Cerebellar nuclear complex (tissue), 1 donor: ENCODE measurements at places on chromosomes 7 and 10.
A peak's percentile ranks its signal among the peaks of the same experiment; 100 is the strongest.

DNA sequence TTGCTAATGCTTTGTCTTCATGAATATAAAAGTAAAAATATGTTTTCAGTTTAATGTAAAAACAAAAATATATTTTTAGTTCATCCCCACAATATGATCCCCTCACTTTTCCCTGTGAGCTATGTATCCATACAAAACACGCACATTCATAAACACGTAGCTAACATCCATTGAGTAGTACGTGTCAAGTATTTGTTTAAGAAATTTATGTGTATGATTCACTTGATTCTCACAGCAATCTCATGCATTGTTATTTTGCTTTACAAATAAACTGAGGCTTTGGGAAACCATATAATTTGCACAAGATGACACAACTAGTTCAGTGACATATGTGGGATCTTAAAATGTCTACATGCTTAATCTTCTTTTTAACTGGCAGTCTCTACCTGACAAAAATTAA, 329.6 kb upstream of the SEMA3C start:
- DNase-seq = no peak

GRCh38 chr7:2281541-2281940, 32.7 kb downstream of the SNX8 start:
- DNase-seq = peak; percentile 33

GRCh38 chr7:68697796-68698280, 900.4 kb upstream of the AUTS2 start:
- DNase-seq = no peak

DNA sequence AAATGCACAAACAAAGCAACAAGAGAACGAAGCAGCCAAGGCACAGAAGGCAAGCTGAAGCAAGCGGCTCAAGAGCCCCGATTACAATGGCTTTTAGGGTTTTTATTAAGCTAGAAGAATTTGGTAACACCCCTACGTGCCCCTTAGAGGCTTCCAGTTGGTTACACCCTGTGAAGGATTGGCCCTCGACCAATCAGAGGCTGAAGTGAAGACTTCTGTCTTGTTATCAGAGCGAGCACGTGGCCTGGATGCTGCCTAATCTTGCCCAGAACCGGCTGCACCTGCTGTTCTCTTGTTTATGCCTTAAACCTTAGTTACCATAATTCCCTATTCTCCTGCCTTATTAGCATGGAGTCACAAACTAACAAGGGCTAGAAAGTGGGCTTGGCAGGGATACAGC, 21.4 kb downstream of the KCNK18 start:
- DNase-seq = no peak

GRCh38 chr10:112343056-112343806, 30.7 kb upstream of the ACSL5 start:
- no peak for DNase-seq

- DNase-seq = peak; percentile 32
These were observed 57.5 kb downstream of the CAMK2B start for GRCh38 chr7:44267719-44268421.

- DNase-seq = no peak
These were observed 46.9 kb downstream of the ZNRF2 start for GRCh38 chr7:30331338-30331737.

- DNase-seq = no peak
These were observed 164.6 kb downstream of the AUTS2 start for GRCh38 chr7:69762821-69763352.

GRCh38 chr7:65907501-65908198, 34.8 kb downstream of the VKORC1L1 start:
- no peak for DNase-seq

DNA sequence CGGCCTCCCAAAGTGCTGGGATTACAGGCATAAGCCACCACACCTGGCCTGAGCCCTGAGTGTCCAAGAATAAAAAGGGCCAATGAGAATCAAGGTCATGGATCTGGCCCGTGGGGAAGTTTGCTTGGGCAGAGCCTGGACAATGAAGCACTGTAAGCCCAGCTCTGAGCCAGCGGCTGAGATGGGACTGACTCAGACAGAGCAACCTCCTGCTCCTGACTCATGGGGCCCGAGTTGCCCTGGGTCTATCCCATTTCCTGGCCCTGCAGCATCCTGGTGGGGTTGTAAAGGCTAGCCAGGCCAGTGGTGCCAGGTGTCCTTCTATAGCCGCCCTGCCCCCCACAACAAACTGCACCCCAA, 5.2 kb upstream of the MYH16 start:
- no peak for DNase-seq

DNA sequence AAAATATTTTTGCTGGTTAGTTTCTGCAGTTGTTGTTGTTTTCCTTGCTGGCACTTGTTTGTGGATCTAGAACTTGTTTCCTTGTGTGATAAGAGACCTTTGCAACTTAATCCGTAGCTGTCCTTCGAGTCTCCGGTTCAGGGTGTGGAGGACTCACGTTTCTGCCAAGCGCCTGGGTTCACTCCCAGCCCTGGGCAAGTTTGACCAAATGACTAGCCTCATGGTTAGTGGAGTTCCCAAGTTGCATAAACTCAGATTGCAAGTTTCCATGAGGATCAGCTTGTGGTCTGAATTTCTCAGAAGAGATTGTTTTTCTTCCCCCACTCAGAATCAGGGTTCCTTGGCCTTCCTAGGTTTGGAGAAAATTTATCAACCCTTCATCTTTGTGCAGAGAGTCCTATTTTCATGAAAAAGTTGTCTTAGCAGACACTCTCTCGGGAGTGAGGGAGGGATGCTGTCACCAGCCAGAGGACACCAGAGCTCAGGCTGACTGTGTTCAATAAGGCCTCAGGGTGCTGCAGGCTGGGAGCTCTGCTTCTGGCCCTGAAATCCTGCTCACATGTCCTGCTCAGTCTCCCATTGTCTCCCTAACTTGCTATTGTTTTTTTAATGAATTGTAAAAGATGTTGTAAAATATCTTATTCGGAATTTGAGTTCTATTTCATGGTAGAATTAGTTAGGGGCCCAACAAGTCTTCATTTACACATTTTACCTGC, 377.7 kb upstream of the KLF6 start:
- DNase-seq = no peak

DNA sequence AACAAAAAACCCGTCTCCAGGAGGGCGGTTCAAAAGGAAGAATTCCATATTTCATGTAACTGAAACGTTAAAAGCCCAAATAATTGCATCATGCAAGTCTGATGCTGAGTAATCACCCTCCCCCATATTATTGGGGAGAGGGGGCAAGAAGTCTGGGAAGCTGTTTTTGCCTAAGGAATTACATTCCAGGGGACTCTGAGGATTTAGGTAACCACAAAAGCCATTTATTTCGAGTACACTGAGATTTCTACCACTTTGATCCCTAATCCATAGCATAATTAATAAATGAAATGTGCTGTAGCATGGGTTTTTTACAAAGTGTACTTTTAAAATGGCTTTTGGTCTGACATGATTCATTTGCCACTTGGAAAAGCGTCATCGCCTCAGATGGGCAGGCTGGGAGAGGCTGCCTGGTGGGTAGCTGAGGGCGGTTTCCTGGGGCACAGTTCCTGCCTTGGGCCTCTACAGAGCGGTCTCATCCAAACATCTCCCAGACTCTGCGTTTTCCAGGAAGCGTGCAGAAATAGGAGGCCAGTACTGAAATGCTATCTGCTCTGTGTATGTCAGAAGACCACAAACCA, 106.5 kb downstream of the TCF7L2 start:
- DNase-seq = no peak

- DNase-seq = no peak
These were observed 286.2 kb upstream of the VWC2 start for GRCh38 chr7:49486974-49487829.

- no peak for DNase-seq
These were observed 517 bp downstream of the ITGB1 start for GRCh38 chr10:32957341-32958084.

DNA sequence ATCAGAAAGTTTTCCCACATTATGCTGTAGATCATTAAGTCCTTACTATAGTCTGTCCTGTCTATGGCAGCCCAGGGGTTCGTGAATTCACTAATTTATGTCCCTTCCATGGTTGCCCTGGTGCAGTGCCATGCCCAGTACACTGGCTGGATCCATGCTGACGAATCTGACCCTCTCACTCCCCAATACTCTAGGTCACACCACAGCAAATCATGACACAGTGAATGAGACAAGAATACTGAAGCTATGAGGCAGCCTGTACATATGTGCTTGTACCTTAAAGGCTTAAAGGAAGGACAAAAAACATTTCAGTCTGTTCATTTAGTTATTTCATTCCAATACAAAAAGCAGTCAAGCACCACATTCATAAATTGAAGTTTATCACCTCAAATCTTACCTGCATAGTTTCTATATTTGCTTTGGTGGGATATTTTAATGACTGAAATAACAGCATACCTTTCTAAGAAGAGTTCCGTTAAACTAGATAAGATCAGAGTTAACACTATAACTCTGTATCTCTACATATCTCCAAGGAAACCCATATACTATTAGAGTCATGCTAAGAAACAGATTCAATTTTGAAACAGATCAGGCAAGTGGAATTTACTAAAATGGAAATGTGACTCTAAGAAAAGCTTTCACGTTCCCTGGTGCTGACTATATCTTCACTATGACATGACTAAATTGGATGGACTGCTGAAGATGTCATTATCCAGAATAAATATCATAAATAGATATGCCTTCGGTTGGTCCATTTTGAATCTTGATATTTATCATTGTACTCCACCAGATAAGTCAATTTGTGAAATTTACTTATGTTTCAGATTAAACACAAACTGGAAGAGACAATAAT, 36.7 kb downstream of the OSBPL3 start:
- DNase-seq = no peak

GRCh38 chr7:84800846-84801245, 386.0 kb downstream of the SEMA3D start:
- no peak for DNase-seq

DNA sequence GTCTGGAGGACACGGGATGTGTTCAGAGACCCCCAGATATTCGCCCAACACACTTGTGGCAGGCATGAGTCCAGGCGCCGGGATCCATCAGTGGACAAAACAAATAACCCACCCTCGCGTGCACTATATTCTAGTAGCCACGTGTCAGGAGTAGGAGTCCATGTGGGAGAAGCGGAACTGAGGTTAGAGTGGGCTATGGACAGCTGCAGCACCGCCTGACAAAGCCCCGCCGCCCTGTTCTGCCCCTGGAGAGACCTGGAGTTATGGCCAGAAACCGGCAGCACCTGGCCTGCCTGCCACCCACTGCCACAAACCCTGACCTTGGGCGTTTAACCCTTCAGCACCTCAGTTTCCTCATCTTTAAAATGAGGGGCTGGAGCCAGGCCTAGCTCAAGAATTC, 181.0 kb upstream of the RNF32 start:
- no peak for DNase-seq

DNA sequence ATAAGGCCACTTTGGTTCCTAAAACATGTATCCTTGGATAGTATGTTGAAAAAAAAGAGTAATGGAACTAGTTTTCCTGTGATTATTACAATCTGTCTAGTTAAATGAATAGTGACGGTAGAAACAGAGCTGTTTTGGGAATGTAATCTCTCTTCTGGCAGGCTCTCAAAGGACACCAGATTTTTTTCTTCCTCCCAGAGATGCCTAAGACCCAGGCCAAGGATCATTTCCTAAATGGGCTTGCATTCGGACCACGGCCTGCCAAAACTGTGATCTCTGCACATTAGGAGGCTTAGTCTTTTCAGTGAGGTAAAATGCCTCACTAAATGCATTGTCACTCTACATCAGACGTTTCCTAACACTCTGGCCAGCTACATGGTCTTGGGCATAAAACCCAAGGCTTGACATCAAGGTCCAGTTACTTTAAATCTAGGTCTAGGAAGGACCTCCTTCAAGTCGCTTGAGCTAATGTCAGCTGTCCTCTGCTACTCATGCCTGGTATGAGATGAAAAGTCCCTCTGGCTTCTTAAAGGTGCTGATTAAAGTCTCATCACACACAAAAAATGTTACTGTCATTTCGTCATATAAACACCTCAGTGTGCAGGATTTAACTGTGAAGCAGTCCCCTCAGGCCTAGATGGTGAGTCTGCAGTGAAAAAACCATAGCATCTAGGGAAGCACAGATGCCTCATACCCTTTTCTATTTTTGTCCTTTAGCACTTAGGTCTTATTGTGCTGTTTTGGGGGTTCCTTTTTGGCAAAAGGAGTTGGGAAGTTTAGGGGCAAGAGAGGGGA, 47.7 kb downstream of the DLD start:
- DNase-seq = peak; percentile 43

DNA sequence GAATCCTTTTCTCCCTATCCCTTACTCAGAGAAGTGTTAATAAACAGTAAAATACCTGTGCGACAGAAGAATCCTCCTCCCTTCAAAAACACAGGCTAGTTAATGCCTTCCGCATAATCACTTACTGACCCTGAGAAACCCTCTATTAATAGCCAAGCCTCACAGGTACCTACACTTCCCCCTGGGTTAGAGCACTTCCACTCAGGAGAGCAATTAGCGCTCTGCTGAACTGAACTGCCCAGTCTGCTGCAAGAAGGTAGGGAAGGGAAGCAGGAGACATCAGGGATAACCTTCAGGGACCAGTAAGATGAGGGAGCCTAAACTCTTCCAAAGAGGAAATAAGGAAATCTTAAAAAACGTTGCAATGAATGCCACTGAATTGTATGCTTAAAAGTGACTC, 39.6 kb downstream of the KIAA1549 start:
- DNase-seq = no peak

GRCh38 chr7:45682358-45682735, 108.2 kb downstream of the ADCY1 start:
- DNase-seq = no peak

DNA sequence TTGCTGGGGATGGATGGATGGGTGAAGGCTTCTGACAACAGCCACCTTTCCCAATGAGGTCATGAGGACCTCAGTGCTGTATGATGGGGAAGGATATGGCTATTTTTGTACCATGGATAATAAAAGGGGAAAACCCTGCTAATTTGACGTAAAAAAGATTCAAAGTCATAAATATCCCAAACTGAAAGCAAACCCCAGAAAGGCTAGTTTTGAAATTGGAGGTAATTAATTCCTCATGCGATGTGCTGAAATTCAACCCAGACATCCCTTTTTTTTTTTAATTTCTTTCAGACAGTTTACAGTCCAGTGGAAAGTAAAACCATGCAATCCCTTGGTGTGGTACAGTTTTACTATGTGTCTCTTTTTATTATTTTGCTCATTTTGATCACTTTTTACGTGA, 254.5 kb upstream of the BMPER start:
- no peak for DNase-seq

DNA sequence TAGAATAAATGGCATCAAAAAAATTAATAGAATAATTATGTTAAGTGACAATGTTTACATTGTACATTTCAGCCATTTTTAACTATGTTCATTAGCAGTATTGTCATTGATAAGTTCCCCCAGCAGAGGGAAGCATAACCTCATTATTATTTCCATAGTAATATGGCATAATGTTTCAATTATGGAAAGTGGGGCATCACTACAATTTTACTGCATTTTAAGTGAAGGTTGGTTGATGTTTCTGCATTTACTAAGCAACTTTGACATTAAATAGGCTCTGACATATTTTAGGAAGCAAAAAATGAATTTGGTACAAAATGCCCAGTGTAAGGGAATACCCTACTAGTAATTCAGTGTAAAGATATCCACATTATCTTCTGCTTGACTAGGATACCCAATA, 218.3 kb downstream of the SEMA3A start:
- DNase-seq = no peak

GRCh38 chr7:2106924-2107323, 125.8 kb downstream of the MAD1L1 start:
- no peak for DNase-seq

- DNase-seq = no peak
These were observed 70.5 kb downstream of the COPG2 start for GRCh38 chr7:130598056-130598455.
